H54 (cell line): ENCODE measurements at places on chromosomes 6 and 20.

- no peak for DNase-seq
Measured at GRCh38 chr20:9021216-9021615, 47.7 kb upstream of the PLCB4 start.

GRCh38 chr20:48805286-48805685, 22.5 kb downstream of the PREX1 start:
- no peak for DNase-seq

GRCh38 chr6:101454106-101454676, 60.7 kb downstream of the GRIK2 start:
- DNase-seq, result no peak

DNA sequence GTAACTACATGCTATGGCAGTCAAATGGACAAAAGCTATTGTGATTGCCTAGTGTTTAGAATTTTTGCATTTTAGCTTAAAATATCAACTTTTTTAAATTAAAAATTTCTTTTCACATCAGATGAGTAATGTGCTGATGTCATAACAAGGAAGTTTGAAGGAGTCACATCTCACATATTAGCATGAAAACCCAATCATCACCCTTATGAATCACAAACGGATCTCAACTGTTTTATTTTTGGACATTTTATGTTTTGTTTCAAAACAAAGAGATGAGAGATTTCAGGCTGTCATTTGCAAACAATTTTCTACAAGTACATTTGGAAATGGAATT, 53.6 kb upstream of the TRERF1 start:
- DNase-seq, result peak; percentile 31

DNA sequence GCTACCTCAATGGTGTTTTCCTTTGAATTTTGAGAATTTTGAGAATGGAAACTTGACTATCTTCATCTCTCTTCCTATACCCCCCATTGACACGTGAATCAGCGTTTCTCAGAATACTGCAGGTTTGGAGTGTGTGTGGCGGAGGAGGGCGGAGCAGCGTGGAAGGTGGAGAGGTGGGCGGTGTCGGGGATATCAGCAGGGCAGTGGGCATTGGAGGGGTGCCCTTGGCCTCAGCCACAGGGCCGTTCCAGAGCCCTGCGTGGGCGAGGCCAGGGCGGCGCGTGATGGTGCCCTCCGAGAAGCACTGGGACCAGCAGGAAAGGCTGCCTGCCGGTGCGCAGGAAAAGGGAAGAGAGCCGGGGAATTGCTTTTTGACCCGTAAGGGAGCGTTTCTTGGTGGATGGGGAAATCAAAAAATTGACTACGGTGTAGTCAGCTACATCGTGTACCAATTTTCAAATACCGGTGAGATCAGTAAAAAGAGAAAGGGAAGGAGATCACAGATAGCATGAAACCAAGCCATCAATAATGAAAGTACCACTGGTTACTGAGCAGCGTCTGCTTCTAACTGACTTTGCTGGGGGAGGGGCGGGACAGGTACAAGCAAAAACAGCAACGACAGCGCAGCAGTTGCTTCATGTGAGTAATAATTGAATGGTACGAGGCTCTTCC, 82.7 kb upstream of the DUSP22 start:
- DNase-seq, result no peak

GRCh38 chr20:4134355-4134834, 119.0 kb upstream of the RNF24 start:
- DNase-seq, result no peak

- peak; percentile 15 for DNase-seq
Measured at GRCh38 chr6:5905431-5906339, 101.0 kb downstream of the NRN1 start.

- no peak for DNase-seq
Measured at GRCh38 chr6:150149146-150149545, 6.3 kb downstream of the PPP1R14C start.

GRCh38 chr20:60233018-60233630, 274.9 kb downstream of the CDH26 start:
- no peak for DNase-seq
